Iris pigment epithelial cell (primary cell): ENCODE measurements at places on chromosomes 3 and 15.
A peak's percentile ranks its signal among the peaks of the same experiment; 100 is the strongest.

- peak; percentile 55 for DNase-seq
Observed at GRCh38 chr15:57732526-57733331, 26.2 kb downstream of the POLR2M start.

DNA sequence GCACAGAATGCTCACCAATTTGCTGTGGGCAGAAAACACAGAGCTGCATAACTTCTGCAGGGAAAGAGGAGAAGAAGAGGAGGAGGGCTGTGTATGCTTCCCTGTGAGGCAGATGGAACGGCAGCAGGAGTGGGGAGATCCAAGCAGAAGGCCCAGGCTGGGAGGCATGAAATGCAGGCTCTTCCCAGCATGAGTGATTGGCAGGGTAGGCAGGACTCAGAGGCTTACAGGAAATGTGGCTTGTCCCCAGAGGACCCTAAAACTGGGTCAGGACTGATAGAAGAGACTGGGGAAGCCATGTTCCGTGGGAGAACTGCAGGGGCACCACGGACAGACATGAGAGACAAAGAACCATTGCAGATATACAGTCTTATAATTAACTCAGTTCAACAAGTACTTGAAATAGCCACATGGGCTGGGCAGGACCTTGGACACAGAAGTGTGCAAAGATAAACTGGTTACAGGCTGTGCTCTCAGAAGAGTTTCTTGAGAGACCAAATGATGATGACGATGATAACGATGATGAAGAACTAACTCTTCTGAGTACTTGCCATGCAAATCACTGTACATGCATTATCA, 286.9 kb downstream of the EPHB1 start:
- DNase-seq, result no peak

DNA sequence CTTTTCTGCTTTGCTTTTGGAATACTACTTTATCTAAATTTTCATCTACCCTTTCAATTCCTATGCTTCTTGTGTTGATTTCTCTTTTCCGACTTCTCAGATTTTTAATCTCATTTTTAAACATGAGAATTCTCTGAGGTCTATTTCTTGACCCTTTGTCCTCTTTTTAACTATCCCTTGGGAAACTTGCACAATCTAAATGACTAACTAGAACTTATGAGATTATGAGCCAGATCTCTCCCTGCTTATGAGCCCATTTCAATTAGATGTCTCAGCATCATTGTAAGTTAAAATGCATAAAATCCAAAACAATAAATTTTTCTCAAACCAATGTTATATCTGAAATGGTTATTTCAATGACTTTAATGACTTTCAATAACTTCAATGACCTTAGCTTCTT, 296.9 kb upstream of the AGTR1 start:
- DNase-seq, result peak; percentile 36

GRCh38 chr3:155673421-155673820, 71.5 kb downstream of the PLCH1 start:
- DNase-seq, result no peak

- DNase-seq, result peak; percentile 57
Observed at GRCh38 chr3:172138792-172139507, 99.6 kb downstream of the FNDC3B start.

GRCh38 chr3:169822091-169822490, 9.4 kb upstream of the LRRC34 start:
- DNase-seq, result no peak

DNA sequence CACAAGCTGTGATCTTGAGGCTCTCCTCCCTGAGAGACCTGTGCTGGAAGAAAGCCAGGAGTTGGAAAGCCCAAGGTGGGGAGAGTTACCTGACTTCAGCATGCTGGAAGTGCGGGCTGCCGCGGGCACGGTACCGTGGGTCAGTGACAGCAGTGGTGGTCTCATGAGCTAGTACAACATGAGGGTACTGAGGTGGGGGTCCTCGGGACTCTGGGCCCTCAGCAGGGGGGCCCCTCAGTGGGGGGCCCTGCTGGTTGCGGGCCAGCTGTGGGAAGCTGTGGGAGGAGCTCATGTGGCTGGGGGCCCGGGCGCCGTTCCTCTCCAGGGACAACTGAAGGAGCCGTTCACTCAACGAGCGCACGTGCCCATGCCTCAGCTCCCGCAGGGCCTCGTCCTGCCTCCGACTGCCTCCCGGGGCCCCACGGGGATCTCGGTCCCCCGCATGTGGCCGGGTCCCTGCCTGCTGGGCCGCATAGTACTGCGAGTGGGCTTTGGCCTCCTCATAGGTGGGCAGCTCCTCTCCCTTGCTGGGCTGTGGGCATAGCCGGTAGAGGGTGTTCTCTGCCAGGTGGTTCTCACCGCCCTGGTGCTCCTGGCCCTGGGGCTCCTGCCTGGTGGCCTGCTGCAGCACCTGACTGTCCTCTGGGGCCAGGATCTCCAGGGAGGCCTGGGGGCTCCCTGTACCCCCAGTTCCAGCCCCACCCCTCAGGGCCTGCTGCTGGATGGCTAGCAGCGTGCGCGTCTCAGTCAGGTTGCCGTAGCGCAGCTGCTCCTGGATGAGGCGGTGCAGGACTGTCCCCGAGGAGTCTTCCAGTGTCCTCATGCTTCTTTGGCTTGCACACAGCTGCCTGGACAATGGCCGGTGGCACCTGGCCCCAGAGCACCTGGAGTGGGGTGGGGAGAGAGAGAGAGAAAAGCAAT, 3.4 kb downstream of the AMOTL2 start:
- no peak for DNase-seq

DNA sequence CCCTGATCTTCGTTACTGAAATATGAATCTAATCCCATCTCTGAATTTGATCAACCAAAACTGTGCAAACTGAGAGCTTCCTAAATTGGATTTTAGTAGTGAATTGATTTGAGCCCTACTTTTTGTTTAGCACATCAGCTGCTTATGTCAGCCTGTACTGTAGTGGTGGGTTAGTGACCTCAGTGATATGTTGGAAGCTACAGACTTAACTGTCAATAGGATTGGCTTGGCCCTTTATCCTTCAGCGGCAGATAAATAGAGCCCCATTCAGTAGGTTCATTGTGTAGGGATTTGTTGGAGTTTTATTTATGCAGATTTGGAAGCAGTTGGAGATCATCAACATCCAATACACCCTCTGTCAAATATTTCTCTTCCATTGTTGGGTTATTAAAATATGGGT, 409.7 kb downstream of the SOX2 start:
- DNase-seq, result no peak

GRCh38 chr3:49162751-49163419, 3.2 kb downstream of the CCDC71 start:
- DNase-seq, result no peak

GRCh38 chr3:180679178-180680096, at the start of gene CCDC39:
CCDC39 (minus strand) TSS chr3:180679489; CDS start chr3:180679380, 109 bp downstream.
- peak; percentile 51 for DNase-seq

DNA sequence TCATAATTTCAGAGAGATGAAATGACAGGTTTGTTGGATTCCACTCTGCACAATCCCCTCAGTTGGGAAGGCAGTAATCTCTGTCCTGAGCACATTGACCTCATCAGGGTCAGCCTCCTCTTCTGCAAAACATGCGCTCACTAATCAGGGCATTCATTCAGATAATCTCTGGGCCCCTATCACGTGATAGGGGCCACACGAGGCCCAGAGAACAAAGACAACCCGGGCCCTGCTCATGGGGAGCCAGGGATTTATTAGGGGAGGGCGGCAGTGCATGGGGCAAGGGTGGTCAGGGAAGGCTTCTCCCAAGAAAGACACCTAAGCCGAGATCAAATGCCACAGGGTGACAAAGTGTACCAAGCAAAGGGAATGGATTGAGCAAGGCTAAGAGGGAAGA, 1.1 kb downstream of the TCTA start:
- DNase-seq, result no peak

- peak; percentile 90 for DNase-seq
Observed at GRCh38 chr15:50051811-50052419, 67.1 kb downstream of the ATP8B4 start.

GRCh38 chr15:79088426-79089205, 2.0 kb downstream of the RASGRF1 start:
- DNase-seq, result no peak

DNA sequence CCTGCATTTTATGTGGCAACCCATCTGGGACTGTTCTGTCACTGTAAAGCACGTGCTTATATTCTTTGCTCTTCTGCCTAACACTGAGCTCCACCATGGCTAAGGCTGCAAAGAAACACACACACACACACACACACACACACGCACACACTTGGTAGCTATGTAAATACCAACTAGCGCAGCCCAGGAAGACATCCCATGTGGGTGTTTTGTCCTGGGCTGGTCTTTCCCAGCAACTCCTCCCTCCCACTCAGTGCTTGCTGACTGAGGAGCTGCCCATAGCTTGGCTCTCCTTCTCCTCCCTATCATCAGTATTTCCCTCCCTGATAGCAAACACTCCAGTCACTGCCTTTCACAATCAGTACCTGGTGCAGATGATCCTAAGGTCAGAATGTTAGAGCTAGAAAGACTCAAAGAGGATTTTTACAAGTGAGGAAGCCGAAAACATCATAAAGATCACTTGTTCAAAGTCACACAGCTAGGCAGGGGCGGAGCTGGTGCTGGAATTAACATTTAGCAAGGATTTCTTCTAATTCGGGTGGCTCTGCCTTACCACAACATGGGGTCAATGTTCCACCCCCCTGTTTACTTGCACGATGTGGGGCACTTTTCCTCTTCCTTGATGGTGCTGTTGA, 377.1 kb upstream of the TBL1XR1 start:
- peak; percentile 92 for DNase-seq

DNA sequence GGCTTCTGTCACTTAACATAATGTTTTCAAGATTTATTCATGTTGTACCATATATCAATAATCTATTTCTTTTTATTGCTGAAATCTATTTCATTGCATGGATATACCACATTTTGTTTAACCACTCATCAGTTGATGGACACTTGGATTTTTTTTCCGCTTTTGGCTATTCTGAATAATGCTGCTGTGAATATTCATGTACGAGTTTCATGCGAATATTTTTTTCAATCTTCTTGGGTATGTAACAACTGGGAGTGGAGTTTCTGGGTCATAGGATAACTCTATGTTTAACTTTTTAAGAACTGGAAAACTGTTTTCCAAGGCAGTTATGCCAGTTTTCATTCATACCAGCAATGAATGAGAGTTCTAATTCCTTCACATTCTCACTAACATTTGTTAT, 21.7 kb upstream of the GPR160 start:
- DNase-seq, result no peak

DNA sequence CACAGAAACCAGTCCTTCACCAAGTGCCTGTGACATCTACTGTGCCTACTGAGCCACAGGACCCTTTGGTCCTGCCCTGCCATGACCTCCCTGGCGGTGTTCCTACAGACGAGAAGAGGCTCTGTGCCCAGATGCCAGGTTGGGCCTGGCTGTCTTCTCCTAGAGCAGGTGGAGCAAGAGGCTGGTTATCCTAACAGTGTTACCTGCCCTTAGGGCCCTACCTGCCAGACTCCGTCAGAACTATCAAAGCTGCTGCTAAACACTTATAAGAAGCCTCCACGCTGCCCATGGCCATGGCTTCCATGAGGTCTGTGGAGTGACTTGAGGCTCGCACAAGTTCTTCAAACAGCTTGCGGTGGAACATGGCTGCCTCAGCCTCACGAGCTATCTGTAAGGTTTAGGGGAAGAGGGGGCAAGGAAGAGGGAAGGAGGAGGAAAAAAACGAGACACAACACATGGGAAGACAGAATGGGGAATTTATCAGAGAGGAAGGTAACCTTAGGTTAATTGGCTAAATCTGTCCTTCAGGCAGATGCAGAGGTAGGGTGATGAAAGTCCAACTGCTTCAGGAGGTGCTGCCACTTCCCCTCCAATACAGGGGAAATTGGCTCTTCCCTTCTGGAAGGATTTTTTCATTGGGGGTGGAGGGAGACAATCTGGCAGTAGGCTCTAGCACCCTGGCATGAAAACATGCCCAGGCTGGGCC, 5.4 kb upstream of the GRAMD2A start:
- no peak for DNase-seq

- no peak for DNase-seq
Observed at GRCh38 chr15:94186770-94187331, 44.5 kb upstream of the MCTP2 start.

DNA sequence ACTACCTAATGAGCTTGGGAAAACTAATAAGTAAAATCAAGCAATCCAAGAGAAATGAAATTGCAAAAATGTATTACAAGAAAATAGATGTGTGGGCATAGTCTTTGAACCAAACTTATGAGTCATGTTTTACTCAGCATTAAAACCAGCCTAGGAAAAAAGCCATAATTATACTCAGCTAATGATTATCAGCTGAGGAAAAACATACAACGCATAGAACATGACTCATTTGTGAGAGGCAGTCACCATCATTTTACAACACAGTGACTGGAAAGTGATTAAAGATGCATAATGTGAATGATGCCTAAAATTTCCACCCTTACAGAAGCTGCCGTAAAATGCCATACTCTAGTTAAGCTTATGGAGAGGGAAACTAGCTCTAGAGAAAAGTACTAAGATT, 238.0 kb upstream of the EOMES start:
- DNase-seq, result peak; percentile 1

DNA sequence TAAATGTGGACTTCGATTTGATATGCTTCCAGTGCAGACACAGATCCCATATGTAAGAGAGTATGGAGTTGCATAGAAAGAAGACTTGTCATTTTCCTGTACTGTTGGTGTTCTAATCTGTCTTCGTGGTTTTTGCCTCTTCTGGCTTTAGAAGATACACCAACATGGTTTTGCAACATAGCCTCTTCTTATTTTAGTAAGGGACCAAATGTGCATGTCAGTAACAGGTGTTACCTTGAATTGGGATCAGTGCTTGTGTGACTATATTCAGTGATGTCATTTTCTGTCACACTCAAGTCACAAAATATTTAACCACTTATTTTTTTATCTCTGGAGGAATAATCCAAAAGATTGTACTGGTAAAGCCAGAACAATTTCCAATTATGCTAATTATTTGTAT, 140.4 kb downstream of the SNRPN start:
- DNase-seq, result no peak

DNA sequence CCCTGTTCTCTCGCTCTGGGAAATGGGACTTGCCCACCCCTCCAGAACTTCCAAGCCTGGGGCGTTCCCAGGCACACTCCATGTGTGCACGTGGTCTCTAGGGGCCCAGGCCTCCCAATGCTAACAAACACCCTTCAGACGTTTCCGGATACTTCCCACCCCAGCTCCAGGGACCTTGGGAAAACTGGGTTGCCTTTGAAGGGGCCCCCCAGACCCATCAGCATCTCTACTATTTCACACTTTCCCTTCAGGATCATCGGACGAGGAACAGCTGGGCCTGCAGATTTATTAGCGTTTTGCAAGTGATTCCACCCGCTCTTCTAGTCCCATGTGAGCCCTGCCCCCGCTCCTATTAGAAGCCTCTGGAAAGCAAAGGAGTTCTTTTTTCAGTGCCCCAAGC, 63.2 kb downstream of the MAGEF1 start:
- DNase-seq, result no peak

GRCh38 chr3:197501496-197501878, 54.3 kb downstream of the BDH1 start:
- peak; percentile 53 for DNase-seq

- DNase-seq, result peak; percentile 67
Observed at GRCh38 chr3:16849229-16849628, 35.5 kb upstream of the PLCL2 start.

- no peak for DNase-seq
Observed at GRCh38 chr3:126105691-126106187, 21.8 kb upstream of the SLC41A3 start.
